ENCODE measurements at places on chromosomes 12 and 14.

- DNase-seq = no peak
Observed at GRCh38 chr14:49702725-49703124, 9.8 kb downstream of the KLHDC1 start.

DNA sequence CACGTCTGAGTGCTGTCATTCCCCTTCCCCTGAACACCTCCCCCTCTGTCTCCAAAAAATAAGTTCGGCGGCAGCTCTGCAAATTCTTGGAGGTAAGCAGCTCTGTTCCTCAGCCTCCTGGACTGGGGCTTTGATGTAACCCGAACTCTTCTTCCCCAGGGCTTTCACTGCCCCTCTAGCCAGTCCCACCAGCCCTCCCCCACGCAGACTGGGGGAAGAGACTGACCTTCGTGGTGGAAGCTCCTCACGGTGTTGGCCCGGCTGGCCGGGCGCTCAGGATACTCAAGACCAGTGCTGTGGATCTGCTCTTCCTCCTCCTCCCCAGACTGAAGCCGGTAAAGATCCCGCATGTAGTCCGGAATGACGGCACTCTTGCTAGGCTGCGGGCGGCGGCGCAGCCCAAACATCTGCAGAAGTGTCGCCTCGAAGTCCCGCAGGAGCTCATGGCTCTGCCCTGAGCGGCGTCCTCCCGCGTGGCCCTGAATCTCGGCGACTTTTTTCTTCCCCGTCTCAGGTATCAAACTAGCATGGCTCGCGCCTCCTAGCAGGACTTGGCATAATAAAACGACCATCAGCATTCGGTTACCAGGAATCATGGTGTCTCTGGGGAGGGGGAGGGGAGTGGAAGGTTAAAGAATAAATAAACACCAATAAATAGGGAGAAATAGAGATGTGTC, 4.9 kb downstream of the BMP4 start:
- DNase-seq = no peak

GRCh38 chr14:24053548-24054323, 1.9 kb downstream of the CARMIL3 start:
- no peak for DNase-seq

DNA sequence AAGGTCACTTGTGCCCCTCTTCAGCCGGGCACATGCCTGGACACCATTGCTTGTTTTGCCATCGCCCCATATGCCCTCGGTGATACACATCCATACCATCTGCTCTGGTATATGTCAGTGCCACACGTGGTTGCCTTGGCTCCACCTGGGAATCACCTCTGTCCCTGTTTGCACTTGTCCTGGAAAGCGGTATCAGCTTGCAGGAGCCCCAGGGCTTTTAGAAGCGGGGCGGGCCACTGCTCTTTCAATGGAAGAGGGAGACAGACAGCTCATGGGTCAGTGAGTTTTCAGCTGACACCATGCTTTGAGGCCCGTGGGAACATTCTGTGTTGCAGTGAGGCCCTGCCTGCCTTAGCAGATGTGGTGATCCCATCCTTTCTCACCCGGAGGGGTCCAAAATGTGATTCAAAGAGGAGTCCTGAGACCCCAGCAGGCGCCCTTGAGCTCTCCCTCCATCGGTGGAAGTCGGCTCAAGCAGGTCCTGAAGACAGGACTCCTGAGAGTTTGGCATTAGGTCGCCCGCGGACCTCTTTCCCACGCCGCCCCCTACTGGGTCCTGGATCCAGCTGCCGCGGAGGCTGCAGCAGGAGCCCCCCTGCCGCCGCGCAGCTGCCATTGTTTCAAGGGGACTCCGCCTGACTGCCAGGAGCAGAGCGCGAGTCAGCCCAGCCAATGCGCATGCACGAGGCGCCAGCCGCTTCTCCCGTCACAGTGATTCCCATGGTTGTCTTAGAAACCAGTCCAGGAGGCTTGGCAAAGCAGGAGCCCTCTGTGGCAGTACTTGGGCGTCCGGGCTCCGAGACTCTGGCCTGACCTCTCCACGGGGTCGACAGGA, 773.2 kb upstream of the ALG10B start:
- no peak for DNase-seq

GRCh38 chr12:125473501-125473900, 408.3 kb downstream of the AACS start:
- no peak for DNase-seq

DNA sequence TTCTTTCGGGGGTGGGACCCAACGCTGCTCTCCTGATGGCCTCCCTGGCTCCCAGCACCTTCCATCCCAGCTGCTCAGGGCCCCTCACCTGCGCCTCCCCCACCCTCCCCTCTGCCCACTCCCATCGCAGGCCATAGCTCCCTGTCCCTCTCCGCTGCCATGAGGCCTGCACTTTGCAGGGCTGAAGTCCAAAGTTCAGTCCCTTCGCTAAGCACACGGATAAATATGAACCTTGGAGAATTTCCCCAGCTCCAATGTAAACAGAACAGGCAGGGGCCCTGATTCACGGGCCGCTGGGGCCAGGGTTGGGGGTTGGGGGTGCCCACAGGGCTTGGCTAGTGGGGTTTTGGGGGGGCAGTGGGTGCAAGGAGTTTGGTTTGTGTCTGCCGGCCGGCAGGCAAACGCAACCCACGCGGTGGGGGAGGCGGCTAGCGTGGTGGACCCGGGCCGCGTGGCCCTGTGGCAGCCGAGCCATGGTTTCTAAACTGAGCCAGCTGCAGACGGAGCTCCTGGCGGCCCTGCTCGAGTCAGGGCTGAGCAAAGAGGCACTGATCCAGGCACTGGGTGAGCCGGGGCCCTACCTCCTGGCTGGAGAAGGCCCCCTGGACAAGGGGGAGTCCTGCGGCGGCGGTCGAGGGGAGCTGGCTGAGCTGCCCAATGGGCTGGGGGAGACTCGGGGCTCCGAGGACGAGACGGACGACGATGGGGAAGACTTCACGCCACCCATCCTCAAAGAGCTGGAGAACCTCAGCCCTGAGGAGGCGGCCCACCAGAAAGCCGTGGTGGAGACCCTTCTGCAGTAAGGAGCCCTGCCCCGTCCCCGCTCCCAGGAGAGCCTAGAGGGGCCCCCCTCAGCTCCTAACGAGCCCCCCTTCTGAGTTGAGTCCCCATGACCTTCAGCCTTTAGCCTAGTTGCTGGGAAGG, at the start of gene HNF1A:
Gene HNF1A, plus strand, starts transcription at position 248 of the 924 bp plus-strand sequence. Its CDS starts 226 bp downstream, at position 474.
- no peak for DNase-seq

DNA sequence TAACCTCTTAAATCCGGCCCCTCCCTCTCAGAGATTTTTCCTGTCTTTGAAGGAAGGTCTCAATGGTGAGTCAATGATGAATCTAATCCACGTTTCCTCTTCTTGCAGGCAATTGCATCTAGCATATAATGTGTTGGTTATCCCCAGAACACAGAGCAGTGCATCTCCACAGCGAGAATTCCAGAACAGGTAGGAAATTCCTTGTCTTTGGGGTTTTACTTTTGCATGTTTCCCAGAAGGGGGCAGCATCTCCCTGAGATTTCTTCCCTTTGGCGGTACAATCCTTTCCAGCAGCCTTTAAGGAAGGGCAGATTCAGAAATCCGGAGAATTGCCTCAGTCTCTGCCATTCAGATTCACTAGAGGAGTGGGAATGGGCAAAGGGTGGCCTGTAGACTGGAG, 128.0 kb downstream of the KCNA5 start:
- no peak for DNase-seq

DNA sequence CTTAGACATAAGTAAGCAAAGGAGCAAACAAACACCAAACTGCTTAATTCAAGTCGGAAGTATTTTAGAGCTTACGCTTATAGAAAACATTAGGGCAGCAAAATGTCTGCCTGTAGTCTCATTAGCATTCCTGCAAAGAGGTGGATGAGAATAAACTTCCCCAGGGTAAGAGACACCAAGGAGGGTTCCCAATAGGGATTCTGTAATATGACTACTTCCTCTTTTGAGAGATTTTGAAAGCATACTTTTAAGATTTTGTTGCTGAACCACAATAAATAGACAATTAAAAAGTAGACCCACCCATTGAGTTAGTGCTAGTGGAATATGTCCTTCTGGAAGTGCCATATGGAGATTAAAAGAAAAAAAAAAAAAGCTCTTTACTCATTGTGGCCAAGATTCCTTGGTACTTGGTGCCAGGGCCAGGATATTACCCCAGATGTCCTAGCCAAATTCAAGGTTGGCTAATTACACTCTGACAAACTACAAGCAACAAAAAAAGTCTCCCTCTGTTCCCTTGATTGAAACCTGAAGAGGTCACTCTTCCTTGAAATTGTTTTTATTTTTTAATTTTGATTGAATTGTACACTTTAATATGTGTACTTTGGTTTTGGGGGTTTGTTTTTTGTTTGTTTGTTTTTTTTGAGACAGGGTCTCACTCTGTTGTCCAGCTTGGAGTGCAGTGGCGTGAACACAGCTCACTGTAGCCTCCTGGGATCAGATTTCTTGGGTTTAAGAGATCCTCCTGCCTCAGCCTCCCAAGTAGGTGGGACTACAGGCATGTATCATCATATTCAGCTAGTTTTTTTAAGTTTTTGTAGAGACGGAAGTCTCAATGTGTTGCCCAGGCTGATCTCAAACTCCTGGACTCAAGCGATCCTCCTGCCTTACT, 8.7 kb downstream of the CLIP1 start:
- DNase-seq = no peak

- DNase-seq = no peak
Observed at GRCh38 chr12:78697817-78698415, 166.7 kb upstream of the SYT1 start.

DNA sequence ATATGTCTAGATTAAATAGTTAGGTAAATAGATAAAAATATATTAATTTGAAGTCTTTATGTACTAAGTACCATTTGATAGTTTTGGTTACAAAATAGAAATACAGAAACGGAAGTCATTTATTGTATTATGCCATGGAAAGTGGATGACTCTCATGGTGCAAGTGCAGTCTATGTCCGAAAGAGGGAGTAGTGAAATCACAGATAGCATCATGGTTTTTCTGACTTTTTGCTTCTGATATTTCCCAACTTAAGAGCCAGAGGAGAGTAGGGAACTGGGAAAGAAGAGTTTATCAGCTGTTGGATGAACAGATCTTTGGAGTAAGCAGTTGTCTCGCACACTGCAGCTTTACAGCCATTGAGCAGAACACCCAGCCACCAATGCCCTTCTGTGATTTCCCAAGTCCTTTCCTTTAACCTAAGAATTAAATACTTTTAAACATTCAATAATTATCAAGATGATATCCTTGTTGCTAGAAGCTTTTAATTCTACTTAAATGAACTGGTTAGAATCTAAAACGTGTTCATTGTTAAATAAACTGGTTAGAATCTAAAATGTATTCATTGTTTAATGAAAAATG, 18.4 kb upstream of the SRGAP1 start:
- no peak for DNase-seq

DNA sequence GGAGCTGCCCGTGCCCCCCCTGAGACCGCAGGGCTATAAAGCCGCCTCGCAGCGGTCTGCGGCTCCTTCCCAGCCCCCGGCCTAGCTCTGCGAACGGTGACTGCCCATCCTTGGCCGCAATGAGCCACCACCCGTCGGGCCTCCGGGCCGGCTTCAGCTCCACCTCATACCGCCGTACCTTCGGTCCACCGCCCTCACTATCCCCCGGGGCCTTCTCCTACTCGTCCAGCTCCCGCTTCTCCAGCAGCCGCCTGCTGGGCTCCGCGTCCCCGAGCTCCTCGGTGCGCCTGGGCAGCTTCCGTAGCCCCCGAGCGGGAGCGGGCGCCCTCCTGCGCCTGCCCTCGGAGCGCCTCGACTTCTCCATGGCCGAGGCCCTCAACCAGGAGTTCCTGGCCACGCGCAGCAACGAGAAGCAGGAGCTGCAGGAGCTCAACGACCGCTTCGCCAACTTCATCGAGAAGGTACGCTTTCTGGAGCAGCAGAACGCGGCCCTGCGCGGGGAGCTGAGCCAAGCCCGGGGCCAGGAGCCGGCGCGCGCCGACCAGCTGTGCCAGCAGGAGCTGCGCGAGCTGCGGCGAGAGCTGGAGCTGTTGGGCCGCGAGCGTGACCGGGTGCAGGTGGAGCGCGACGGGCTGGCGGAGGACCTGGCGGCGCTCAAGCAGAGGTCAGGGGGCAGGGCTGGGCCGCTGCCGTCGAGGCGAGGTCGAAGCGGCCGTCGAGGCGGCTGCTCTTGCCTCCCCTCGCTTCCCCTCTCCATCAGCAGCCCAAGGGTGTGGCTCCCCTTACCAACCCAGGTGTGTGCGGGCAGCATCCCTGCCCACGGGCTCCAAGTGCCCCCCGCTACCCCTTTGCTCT, at the start of gene PRPH:
Gene PRPH, plus strand, starts transcription at position 66 of the 855 bp plus-strand sequence. Its CDS starts 54 bp downstream, at position 120.
- DNase-seq = no peak

DNA sequence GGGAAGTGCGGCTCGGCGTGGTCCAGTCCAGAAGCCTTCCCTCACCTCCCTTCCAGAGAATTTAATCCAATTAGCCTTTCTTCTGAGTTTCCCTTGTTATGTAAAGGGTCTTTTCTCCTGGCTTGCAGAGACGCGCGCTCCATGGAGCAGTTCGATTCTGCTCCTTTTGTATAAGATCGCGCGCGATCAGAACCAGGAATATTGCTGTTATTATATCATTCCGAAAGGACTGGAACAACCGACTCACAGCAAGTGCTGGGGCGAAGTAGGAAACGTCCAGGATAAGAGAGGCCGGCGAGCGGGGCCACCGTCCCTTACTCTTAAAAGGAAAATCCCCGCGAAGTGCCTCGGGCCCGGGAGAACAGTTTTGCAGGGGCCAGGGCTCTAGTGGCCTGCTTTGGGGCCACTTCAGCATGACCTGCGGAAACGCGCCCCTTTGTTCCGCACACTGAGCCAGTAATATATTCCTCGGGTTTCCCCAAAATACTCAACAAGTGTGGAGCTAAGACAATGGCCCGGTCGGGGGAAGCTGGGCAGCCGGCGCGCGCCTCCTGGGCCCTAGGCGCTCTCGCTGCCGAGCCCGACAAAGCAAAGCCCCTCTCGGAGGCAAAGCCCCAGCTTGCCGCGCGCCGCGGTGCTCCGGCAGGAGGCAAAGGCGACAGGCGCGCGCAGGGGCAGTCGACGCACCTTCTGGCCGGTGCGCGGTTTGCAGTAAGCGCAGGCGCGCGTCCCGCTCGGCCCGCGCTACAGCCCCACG, 2.9 kb downstream of the RFX4 start:
- DNase-seq = no peak

- DNase-seq = no peak
Observed at GRCh38 chr12:63845726-63846125, 1.2 kb downstream of the SRGAP1 start.

DNA sequence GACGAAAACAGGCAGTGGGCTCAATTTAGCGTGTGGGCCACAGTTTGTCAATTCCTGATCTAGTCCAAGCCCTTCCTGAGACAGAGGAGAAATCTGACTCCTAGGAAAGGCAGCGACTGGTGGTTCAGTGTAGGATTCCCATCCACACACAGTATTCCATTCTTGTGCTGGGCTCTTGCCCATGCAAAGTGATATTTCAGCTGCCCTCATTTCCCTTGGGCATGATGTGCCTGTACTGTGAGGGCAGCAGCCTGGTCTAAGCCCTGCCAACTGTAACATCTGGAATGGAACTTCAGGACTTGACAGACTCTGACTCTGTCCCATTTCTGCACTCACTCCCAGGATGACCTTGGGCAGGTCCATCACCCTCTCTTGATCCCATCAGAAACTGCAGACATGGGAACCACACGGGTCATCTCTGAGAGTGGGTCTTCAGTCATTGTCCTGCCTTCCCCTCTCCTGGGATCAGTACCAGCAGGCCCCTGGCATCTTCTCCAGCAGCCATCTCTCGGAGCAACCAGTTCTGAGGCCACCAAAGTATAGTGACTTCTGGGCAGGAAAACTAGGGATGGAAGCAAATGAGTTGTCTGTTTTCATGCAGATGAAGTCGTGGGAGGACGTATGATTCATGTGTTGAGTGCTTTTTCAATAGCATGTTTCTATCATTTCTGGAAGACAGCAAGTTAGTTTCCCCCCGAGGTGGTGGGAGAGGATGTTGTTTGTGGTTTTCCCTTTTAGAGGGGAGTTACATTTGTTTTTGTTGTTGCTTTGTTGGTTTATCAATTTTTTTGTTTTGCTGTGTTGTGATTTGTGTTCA, 54.2 kb upstream of the BCL2L14 start:
- peak; percentile 56 for DNase-seq

All from activated naive CD4-positive, alpha-beta T cell treated with Interleukin-2 at 50 U/mL for 16 hours (primary cell).